ENCODE measurements at places on chromosomes 2 and 18.
A peak's percentile ranks its signal among the peaks of the same experiment; 100 is the strongest.

GRCh38 chr2:180359522-180360282 lies 352.6 kb upstream of the CWC22 start:
- DNase-seq, result no peak

GRCh38 chr2:147275943-147276342 lies 568.9 kb upstream of the ACVR2A start:
- no peak for DNase-seq

DNA sequence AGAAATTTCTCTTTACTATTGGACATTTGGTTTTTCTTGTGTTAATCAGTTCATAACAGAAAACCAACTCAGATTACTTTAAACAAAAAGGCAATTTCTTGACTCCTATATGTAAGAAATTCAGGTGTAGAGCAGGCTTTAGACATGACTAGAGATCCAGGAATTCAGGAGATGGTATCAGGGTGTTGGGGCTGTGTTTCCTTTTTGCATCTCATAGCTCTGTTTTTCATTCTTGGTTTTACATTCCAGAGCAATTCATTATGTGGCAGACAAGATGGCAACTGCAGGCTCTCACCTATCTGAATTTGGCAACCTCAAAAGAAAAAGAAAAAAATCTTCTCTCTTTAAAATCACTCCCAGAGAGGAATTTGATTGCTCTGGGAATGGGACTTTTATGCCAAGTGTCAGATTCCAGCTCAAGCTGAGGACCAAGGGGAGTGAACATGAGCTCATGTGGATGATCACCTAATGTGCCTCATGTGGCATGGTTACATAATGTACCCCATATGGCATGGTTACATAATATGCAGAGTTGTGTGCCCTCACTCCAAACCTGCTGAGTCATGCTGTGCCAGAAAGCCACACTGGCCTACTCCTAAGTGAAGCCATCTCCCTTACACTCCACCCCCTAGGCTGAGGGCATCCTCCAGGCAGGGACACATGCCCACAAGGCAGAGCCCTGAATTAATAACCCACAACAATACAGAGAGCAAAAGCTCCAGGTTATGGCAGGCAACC lies 282.7 kb downstream of the MBD2 start:
- DNase-seq, result no peak

GRCh38 chr2:207352978-207353671 lies 176.6 kb upstream of the CREB1 start:
- DNase-seq, result no peak

- DNase-seq, result no peak
Measured at GRCh38 chr2:28656937-28657615, 94.6 kb upstream of the PPP1CB start.

DNA sequence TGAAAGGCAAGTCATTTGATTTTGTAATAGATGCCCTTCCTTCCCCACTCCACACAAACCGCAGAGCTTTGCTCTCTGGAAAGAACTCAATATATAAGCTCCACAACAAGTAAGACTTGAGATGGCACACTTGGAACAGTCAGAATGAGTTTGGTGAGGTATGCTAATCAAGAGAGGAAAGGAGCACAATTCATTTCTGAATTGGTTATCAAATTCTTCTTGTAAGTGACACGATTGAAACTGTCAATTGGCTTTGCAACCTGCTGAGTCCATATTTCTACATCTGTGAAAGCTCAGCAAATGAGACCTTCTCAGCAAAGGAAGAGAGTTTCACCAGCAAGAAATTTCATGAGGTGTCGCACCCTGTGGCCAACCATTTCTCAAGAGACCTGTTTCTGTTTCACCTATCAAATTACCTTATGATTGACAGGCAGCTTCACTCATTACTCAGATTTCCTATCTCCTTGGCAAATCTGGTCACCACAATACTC lies 19.1 kb downstream of the CTLA4 start:
- DNase-seq, result no peak

DNA sequence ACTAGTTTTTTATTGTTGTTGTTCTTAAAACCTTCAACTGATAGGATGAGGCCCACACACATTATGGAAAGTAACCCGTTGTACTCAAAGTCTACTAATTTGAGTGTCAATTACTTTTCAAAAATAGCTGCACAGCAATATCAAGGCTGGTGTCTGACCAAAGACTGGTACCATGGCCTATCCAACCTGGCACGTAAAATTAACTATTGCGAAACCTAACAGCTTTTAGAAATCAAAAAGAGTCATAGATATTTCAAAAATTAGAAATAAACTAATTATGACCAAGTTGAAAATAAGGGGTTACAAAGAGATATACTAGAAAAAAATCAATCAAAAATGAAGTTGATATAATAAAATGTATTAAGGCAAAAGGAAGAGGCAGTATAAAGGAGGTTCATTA lies 501.5 kb upstream of the SLC8A1 start:
- no peak for DNase-seq

GRCh38 chr2:138537170-138537915 lies 35.8 kb downstream of the SPOPL start:
- no peak for DNase-seq

DNA sequence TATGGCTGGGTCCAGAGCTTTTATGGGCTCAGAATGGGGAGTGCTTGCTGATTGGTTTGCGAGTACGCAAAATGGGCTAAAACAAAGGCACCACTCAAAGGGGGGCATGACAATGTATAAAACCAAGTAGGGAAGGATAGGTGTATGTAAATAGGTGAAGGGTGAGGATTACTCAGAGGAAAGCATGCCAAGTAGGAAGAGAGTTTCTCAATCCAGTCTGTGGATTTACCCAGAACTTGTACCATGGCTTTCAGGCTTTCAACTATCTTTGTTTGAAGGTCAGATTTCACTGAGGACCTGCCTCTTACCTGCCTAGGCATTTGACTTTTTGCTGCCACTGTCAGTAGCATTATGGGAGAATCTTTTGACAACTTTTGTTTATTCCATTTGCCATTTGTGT lies 92.3 kb downstream of the RAB3GAP1 start:
- no peak for DNase-seq

DNA sequence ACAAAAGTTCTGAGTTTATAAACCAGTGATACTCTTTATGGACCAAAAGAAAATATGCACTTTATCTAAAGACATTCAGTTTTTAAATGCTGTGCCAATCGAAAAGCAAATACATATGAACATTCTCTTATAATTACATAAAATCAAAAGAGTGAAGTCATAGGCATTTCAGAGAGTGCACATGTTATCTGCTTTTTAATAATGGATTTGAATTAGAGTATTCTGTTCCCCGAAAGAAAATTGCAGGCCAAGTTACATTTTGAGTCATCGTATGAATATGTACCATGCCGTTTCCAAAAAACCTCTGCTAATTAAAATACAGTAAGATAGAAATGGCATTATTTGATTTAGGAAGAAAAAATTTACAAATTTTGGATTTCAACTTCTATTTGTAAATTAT lies 565.7 kb downstream of the ZEB2 start:
- no peak for DNase-seq

GRCh38 chr2:20578895-20579825 lies 71.7 kb downstream of the HS1BP3 start:
- DNase-seq, result no peak

- DNase-seq, result no peak
Measured at GRCh38 chr2:215756346-215756730, 257.0 kb downstream of the MREG start.

- DNase-seq, result no peak
Measured at GRCh38 chr18:23861326-23861725, 153.2 kb upstream of the TTC39C start.

GRCh38 chr2:37361216-37361815 lies 16.9 kb downstream of the QPCT start:
- DNase-seq, result no peak

- DNase-seq, result no peak
Measured at GRCh38 chr2:58569475-58570185, 328.5 kb upstream of the FANCL start.

- DNase-seq, result no peak
Measured at GRCh38 chr2:222332116-222332515, 33.3 kb upstream of the PAX3 start.

- no peak for DNase-seq
Measured at GRCh38 chr2:200091126-200091525, 135.7 kb downstream of the MAIP1 start.

GRCh38 chr2:66344087-66344663 lies 90.8 kb upstream of the MEIS1 start:
- no peak for DNase-seq

DNA sequence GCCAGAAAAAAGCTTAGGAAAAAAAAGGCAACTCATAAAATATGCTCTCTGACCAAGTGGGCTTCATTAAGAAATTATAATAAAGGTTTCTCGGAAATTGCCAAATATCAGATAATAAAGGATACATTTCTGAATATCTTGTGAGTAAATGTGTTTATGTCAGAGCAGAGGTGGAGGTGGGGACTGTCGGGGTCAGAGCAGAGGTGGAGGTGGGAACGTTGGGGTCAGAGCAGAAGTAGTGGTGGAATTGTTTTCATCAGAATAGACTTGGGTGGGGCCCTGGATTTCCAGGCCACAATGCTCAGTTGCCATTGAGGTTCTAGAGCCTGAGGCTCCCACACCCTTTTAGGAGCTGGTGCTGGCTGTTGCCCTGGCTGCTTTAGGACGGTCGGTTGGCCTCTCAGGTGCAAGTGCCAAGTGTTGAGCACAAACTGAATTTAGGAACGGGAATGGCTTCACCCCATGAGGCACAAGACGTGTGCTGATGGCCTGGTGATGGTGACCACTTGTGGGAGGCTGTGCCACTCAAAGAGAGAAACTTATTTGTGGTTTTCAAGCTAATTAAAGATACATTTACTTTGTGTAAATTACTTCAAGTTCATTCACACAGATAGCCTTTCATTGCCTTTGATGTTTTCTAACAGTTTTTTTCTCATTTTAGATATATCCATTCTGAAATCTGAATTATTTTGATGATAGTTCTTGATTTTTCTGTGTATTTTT lies 131.5 kb downstream of the ATP9B start:
- no peak for DNase-seq

GRCh38 chr2:54706622-54707021 lies 16.8 kb upstream of the EML6 start:
- no peak for DNase-seq

DNA sequence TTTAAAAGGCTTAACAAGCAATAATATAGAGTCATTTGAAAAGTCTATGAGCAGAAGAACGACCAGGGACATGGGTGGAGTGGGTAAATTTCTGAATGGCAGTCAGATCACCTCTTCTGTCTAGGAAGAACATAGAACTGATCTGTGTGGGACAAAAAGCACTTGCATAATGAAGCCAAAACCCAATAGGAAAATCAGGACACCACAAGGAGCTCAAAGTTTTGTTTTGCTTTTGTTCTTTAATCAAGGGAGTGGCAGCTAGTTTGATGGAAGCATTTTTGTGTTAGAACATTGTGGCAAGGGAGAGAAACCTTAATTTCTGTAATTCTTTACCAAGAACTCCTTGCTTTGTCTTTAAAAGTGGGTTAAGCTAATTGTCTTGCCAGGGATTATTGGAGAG lies 240.2 kb upstream of the TANK start:
- DNase-seq, result no peak

GRCh38 chr2:46394649-46395510 lies 84.5 kb upstream of the TMEM247 start:
- DNase-seq, result no peak

GRCh38 chr18:67260841-67261240 lies 255.7 kb downstream of the DSEL start:
- no peak for DNase-seq

GRCh38 chr18:44857744-44858491 lies 177.2 kb downstream of the SETBP1 start:
- no peak for DNase-seq

- DNase-seq, result peak; percentile 28
Measured at GRCh38 chr2:144237830-144238627, 281.9 kb downstream of the ZEB2 start.

GRCh38 chr2:197157879-197158537 lies 152.6 kb downstream of the ANKRD44 start:
- DNase-seq, result no peak

DNA sequence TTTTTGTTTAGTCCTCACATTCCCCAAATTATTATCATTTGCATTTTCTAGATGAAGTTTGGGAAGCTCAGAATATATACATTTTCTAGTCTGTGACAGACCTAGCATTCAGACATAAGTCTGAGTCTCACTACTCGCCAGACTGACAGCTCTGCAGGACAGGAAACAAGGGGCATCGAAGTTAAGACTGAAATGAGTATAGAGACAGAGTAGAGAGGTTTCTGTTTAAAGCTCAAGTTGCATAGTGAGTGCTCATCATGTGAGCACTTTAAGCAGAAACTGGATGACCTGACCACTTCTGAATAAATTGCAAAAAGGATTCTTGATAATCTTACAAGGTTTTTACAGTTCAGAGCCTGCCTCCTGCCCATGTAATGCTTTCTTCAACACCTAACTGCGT lies 1.1 kb downstream of the HADHB start:
- no peak for DNase-seq

DNA sequence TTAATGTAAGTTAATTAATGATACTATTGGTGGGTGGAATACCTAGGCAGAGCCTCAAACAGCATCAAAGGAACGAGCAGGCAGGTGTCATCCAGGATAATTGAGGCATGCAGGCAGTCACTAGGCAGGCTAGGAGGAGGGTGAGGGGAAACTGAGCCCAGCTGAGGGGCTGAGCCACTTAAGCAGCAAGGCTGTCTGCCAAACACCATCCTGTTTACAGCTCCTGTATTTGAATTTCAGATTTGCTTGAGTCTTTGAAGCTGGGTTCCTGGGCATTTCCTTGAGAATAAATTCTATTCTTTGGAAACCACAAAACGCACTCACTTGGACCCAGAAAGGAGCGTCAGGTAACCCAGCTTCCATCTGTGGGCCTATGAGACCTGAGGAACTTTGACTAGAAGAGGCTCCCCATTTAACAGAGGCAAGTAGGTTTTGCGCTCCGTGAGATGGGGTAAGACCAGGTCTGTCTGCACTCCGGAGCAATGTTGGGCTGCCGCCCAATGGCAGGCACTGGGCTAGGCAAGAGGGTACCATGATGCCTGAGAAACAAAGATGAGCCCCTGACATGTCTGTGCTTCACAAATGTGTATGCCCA lies 2.0 kb downstream of the EDAR start:
- no peak for DNase-seq

DNA sequence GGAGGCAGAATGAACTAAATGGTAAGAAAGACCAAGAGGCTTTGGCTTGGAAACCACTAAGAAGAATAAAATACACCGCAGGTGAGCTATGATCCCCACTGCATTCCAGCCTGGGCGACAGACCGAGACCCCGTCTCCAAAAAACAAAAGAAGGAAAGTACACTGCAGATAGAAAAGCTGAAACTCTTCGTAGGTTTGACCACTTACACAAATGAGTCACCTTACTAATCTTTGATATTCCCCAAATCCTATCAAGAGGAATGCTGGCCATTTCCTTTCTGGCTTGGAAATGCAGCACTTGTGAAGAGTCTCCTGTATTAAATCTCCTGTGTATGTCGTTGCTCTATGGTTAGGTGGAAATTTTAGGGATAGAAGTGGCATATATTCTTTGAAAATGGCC lies 108.8 kb downstream of the MTCL1 start:
- no peak for DNase-seq

- DNase-seq, result no peak
Measured at GRCh38 chr2:21571686-21572085, 447.9 kb downstream of the TDRD15 start.

DNA sequence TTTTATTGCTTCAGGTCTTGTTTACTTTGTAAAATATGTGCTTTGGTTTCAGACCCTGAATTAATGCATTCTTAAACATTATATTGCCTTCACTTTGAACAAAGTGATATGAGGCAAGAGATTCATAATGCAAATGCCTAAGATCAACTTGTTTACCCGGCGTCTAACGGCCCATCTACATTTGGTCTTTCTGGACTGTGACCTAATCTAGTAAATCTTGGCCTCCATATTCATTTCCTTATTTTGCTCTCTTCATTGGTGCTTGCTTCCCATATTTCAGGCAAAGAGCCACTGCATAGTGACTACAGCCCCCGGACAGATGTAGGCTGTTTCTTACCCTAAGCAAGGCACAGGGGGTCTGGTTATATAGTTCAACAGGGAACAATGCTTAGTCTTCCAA lies 53.0 kb upstream of the SLC39A10 start:
- no peak for DNase-seq

Measured in NCI-H1092 (cell line).